Muscle of leg (tissue), 16 donors: ENCODE measurements at places on chromosomes 2 and 18. TPM values are rescaled to one million over a fixed set of nuclear protein-coding genes. Genes with fewer than 3 reads are reported as not detected.

DNA sequence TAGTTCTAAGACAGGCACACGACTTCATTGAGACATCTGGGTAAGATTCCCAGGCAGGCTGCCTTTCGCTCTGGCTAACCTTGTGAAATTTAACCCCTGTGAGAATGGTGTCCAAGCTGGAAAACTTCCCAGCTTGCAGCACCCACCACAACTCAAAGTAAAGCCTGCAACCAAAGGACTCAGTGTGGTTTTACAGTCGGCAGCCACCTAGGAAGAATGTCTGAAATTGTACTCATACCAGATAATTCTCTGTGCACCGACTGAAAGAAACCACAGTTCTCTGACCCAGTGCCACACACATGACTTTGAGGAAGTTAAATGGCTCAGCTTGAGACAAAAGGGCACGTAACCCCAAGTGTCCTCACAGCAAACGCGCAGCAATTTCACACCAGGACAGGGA lies 125.7 kb downstream of the RBMS1 start:
- DNase-seq: peak; percentile 64

DNA sequence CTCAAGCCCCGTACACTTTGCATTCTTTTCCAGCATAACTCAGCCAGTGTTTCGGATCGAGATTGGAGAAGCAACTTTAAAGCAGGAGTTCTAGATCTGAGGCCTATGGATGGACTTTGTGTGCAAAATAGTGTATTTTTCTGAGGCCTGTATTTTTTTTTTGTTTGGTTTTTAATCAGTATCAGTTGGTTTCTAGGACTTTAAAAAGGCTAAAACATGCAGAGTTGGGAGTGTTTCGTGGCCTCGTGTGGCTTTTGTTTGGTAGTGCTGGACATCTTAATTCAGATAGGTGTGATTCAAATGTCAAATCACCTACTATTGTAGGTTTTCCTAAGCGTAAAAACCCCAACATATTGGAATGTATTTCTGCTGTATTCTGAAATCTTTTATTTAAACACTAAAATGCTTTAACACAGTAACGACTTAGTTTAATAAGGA lies 282 bp upstream of the PUS10 start:
- no peak for DNase-seq

DNA sequence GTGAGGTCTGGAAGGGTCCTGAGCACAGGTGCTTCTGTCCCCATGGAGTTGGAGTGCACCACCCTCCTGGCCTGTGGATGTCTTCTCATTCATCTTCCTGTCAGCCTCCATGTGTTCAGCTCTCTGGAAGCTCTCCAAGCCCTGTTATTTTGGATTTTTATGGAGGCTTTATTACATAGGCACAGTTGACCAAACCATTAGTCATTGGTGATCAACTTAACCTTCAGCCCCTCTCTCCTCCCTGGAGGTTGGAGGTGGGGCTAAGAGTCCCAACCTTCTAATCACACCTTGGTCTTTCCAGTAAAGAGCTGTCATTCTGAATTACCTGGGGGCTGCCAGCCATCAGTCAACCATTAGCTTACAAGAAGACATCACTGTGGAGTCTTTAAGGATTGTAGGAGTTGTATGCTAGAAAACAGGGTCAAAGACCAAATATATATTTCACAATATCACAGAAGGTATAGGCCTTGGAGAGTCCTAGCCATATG lies 7.5 kb upstream of the MCFD2 start:
- no peak for DNase-seq

Gene GAL3ST2
- 0.09 TPM for total RNA-seq

Gene NFATC1
- total RNA-seq: 7.0 TPM

Gene IKZF2
- total RNA-seq: 5.1 TPM
